ENCODE measurements at places on chromosomes 1 and 21. TPM values are rescaled to one million over a fixed set of nuclear protein-coding genes. Genes with fewer than 3 reads are reported as not detected.

DNA sequence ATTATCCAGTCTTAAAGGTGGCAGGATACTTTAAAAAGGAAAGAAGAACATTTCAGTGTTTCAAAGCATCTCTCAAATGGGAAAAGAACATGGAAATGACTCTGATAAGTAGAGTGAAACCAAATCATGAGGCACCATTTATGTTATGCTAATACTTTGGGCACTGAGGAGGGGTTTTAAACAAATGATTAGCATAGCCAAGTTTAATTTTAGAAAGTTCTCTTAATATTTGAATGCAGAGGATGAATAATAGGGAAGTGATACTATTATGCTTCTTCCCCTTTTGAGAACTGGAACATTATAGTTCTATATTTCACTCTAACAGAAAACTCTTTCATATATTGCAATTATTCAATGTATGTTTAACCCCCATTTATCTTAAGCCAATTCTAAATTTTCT, 1181.9 kb upstream of the PRMT6 start:
- DNase-seq = no peak

DNA sequence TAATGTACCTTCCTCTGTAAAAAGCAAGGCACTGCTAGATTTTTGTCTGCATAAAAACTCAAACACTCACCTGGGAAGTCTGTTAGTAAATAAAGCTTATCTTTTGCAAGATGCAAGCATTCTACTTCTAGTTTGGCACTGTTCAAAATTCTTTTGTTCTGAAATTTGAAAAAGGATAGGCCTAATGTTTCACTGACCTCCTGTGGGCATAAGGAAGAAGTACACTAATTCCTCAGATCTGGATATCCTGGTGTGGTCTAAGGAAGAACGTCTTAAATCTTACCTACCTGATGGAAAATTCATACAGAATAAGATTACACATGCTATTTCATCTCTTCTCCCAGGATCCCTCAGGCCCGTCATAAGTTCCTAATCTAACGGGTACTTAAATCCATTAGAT, 93.5 kb upstream of the CAMK1G start:
- DNase-seq = no peak

DNA sequence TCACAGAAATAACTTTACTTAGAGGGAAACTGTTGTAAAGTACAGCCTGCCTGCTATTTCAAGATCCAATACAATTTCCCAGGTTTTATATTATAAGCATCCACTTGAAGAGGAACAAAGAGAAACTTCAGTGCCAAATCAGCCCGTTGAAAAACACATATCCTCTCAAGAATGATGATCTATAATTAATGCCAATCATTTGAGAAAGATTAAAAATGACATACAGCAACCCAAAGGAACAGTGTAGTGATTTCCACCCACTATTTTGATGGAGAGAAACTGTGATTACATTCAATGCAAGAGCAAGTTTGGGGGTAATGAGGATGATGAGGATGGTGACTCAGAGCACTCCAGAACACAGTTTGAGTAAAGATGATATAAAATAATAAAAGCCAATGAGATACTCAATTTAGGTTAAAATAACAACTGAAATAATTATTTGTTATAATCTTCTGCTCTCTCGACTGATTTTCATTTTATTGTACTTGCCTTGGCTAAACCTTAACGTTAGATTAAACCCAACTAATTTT, 715.5 kb downstream of the NCAM2 start:
- no peak for DNase-seq

DNA sequence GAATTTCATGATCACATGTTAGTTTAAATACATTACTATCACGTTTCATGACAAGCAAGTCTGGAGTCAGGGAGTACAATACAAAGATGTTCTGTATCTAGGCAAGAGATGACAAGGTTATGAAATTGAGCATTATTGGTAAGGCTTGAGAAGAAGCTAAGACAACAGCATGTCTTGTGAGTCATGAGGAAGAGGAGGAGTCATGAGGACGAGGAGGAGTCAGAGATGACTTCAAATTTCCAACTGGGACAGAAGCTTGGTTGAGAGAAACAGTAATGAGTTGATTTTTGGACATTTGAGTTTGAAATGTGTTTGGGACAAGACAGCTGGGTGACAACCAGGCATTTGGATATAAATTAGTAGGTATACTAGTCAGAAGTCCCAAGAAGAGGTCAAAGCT, 4.3 kb upstream of the UBE2U start:
- no peak for DNase-seq

- DNase-seq = no peak
These were observed 11.7 kb upstream of the METTL13 start for GRCh38 chr1:171769754-171770153.

DNA sequence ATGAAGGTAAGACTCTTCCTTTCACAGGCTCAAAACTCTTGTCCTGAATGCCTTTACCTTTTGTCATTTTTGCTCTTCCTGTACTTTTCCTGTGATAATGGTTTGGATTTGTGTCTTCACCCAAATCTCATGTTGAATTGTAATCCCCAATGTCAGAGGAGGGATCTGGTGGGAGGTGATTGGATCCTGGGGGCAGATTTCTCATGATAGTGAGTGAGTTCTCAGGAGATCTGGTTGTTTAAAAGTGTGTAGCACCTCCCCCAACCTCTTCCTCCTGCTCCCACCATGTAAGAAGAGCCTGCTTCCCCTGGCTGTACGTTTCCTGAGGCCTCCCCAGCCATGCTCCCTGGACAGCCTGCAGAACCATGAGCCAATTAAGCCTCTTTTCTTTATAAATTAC, 75.5 kb downstream of the DDX20 start:
- DNase-seq = no peak

DNA sequence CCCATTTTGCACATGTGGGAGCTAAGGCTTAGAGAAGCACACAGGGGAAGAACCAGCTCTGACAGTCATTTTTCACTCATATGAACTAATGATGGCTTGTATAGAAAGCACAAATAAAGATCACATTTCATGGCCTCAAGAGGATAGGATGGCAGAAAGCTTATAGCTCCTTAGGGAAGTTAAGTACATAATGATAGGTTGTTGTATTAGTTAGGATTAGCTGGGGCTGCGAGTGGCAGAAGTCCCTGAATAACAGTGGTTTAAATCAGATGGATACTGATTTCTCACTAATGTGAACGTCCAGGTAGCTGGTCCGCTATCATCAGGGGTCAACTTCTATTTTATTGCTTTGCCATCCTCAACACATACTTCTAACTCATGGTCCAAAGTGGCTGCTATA, 284.0 kb downstream of the RPS6KC1 start:
- DNase-seq = no peak

DNA sequence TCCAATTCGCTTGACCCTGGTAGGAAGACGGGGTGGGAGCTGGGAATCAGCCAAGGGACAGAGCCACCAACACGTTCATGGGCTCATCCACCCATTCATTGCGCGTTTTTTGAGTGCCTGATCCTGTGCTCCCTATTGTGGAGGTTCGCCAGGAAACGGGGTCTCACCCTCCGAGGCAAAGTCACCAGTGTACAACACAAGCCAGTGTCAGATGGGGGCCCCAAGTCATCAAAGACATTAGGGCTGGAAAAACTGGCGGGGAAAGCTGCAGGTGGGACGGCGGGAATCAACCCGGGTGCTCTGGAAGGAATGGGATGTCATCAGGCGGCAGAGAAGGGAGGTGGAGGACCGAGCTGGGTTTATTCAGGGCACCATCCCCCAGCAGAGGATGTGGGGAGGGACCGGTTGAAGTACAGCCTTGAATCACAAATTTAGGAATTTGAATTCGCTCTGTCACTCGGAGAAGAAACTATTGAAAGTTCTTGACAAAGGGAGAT, 667 bp upstream of the NID1 start:
- DNase-seq = no peak

DNA sequence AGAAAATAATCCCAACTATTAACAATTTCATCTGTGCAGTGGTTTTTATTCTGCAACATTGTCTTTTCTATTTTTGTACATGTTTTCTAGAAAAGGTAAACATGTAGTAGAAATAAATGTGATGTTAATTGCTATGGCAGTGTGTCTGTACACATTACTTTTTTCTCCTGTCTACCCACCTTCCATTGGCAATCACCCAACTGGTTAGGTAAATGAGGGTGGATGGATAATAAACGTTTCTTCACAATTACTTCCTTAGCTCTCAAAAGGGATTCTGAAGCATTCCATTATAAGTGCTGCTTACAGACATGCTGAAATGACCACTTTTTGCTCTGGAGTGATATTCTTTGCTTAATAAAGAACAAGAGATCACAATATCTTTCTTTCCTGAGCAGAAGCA, 61.4 kb downstream of the MAGI3 start:
- DNase-seq = no peak

- no peak for DNase-seq
These were observed 10.6 kb downstream of the METTL18 start for GRCh38 chr1:169784102-169784501.

GRCh38 chr1:47703981-47704596, 266.2 kb downstream of the FOXD2 start:
- DNase-seq = no peak

DNA sequence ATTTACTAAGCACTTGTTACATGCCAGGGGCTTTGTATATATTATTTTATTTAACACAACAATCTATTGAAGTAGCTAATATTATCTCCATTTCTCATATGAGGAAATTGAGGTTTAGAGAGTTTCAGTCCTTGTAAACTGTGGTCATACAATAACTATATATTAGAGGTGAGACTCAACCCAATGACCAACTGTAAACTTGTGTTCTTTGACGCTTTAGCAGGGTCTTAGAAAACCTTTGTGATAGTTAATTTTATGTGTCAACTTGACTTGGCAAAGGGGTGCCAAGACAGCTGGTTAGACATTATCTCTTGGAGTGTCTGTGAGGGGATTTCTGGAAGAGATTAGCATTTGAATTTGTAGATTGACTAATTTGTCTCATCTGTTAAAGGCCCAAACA, 252.4 kb upstream of the B3GALT2 start:
- DNase-seq = no peak

GRCh38 chr1:25896266-25896665, 10.0 kb downstream of the STMN1 start:
- DNase-seq = no peak

DNA sequence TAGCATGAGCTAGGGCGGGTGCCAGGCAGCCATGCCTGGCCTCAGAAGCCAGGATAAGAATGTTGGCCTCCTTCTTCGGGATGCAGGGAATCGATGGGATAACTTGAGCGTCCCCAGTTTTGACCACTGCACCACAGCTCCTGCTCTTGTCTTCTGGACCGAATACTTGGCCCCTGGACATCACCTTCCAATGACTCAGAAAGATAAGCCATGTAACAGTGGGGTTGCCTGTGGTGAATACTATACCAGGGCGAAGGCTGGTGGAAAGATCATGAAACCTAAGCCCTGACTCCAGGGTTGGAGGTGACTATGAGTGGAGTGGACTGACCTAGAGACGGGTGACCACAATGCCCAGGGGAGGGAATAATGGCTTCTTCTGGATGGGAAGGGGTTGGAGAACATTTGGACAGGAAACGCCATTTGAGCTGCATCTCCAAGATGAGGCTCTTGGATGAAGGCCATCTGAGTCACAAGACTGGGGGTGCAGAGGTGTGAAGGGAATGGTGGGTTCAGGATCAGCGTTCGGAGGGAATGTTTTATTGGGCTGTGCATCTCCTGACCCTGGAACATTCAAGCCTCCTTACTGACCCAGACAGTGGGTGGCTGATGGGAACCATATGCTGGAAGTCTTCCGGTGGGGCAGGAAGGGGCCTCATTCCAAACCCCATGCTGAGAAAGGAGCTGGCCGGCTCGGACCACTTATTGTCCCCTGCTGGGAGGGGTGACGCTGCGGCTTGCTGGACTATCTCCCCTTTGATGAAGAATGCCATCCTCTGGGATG, 18.5 kb upstream of the KCNE2 start:
- no peak for DNase-seq

DNA sequence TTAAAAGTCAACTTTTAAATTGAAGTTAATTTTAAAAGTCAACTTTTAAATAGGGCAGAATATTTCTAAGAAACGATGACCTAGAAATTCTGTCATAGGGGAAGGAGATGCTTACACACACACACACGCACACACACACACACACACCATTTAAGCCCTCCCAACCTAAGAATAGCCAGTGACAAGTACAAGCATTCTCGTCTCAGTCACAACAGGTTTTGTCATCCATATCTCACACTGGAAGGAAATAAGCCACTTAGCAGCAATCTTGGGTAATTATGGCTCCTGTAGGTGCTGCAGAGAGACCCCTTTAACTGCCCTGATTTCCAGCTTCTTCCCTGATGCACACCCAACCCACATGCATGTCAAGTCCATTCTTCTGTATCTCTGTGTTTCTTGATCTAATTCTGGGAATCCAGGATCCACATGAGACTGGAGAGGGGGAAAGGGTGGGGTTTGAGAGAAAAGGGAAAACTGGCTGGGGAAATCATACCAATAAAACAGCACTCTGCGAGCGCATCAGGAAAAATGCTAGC, 338.1 kb downstream of the PAPPA2 start:
- no peak for DNase-seq

- DNase-seq = peak; percentile 82
These were observed 3.1 kb downstream of the ATP1A1 start for GRCh38 chr1:116375887-116376728.

DNA sequence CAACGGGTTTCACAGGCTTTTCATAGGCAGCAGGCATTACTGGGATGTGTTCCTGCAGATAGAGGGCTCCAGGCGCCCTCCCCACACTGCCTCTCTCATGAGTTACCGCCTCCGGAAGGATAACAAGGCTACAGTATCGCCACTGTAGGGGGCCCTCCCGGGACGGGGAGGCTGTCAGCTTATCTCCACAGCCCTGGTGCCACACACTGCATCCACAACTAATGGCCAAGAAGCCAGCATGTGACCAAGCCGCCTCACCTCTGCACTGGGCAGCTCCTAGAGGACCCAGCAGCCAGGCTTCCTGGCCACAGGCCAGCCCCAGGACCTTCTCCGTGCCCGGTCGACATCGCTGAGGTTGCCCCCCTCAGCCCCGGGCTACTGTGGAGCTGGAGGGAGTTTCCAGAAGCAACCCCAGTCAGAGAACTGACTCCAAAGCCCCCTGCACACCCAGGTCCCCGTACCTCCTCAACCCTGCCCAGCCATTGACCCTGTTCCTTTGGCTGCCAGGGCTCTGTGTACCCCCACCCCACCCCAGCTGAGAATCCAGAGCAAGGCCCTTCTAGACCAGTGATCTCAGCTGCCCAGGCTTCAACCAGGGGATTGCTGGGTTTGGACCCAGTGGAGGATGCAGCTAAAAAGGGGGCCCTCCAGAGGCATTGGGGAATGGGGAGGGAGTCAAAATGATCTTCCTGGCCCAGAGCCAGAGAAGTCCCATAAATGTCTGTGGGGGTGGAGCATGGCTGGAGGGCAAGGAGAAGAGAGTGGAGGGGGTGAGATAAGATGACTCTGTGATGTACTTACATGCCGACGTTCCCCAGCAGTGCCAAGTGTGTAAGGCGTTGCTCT, 45.0 kb downstream of the NEK2 start:
- no peak for DNase-seq

DNA sequence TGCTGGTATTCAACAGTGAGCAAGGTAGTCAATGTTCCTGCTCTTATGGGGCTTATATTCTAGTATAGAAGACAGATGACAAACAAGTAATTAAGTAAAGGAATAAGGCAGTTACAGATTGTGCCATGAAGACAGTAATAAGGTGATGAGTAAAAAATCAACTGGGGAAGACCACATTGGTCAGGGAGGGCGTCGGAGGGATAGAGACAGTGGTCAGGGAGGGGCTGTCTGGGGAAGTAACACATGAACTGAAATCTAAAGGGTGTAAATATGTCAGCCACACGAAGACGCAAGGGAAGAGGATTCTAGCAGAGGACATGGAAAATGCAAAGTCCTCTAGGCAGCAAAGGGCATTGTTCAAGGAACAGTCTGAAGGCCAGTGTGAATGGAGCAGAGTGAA, 10.1 kb downstream of the IL12RB2 start:
- no peak for DNase-seq

The FAM72A gene
- total RNA-seq = not detected

The MROH9 gene
- not detected for total RNA-seq

The ZNF593OS gene
- not detected for total RNA-seq

The PPIAL4G gene
- total RNA-seq = 0.34 TPM

The LHX8 gene
- total RNA-seq = 0.21 TPM

The ORC1 gene
- 1.1 TPM for total RNA-seq

Measured in ureter (tissue), 1 donor.